ENCODE measurements at places on chromosomes 6 and 20.

DNA sequence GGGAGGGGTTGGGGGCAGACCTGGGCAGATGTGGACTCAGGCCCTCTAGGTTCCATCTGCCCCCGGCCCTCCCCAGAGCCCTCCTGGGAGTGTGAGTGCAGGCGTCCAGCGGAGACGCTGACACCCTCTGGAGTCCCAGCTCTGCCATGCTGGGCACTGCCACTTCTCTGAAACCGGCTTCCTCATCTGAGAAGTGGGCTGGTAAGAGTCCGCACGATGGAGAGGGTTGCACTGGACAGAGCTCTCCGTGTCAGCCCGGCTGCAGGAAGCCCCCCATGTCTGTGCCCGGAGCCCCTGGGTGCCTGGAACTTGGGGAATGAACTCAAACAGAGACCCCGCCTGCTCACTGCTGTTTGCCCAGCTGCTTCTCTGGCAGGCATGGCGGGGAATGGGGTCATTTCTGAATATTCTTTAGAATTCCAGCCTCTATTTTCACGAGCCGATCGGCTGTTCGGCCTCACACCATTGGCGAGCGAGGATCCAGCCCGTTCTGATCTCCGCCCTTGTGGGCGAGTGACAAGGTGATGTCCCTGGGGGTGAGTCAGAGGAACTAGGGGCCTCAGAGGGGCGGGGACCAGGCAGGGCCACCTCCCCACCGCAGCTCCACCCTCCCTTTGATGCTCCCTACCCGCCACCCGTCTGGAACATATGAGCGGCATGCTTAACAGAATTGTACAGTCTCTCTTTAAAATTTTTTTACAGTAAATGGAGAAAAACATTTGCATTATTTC is 47.8 kb upstream of the GATA5 start:
- DNase-seq: no peak

GRCh38 chr6:165181951-165182414 is 127.4 kb downstream of the C6orf118 start:
- peak; percentile 2 for DNase-seq

DNA sequence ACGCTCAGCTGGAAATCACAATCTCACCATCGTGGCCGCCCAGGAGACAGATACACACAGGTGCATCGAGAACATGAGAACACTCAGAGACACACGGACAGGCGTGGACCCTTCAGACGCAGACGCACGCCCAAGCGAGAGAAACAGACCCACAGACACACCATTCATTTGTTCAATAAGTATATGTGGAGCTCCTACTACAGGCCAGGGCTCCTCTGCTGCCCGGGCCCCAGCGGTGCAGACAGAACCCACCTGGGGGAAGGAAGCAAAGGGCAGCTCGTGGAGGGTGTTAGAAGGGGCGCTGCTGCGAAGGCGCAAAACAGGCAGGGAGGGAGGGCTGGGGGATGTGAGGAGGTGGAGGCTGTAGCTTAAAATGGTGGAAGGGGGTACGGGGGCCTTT is 39.2 kb downstream of the SRC start:
- DNase-seq: no peak

- DNase-seq: no peak
These were observed 507.5 kb upstream of the SULF2 start for GRCh38 chr20:48292806-48293205.

DNA sequence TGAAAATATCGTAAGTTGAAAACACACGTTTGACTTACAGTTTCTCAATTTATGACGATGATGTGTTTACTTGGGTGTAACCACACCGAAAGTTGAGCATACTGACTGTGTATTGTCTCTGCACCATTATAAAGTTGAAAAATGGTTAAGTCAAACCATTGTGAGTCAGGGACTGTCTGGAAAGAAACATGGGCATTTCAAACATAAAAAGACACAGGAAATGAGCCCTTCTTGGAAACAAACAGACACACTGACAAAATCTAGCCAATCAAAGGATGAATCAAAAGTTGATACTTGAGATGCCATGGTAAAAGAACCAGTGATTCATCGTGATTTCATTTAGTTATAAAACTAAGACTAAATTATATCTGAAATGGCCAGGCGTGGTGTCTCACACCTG is 5.3 kb downstream of the POPDC3 start:
- peak; percentile 44 for DNase-seq

- no peak for DNase-seq
These were observed 229.9 kb downstream of the ADGRG6 start for GRCh38 chr6:142531727-142532126.

DNA sequence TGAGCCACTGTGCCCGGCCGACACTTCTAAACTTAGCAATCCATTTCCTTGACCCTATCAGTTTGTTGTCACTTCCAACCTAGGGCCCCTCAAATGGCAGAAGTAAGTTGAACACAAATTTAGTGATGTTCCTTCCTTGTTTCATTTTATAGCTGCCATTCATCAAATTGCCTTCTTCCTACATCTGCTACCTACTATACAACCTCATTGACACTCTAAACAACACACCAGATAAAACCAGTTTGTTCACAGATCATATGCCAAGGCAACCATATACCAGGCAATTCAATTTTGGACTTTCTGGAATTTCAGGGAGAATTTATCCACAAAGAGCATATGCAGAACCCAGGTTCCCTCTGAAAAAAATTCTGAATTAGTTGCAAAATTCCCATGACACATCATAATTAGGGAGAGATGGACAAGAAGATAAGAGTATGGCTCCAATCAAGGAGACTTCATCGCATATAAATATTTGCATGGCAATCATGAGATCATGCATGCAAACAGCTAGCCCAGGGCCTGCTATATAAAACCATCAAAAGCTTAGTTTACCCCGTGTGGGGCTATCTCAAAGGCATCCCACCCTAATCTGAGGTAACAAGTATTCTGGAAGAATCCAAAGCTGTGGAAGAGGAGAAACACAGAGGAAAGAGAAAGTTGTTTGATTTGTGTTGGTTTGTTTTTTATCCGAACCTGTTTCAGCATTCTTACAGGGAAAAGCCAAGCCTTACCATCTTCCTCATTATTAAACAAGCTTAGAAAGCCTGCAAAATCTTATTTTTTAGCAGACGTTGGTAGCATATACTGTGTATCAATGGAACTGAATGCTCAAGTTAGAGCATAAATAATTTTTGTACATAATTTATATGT is 132.8 kb upstream of the TNFAIP3 start:
- no peak for DNase-seq

DNA sequence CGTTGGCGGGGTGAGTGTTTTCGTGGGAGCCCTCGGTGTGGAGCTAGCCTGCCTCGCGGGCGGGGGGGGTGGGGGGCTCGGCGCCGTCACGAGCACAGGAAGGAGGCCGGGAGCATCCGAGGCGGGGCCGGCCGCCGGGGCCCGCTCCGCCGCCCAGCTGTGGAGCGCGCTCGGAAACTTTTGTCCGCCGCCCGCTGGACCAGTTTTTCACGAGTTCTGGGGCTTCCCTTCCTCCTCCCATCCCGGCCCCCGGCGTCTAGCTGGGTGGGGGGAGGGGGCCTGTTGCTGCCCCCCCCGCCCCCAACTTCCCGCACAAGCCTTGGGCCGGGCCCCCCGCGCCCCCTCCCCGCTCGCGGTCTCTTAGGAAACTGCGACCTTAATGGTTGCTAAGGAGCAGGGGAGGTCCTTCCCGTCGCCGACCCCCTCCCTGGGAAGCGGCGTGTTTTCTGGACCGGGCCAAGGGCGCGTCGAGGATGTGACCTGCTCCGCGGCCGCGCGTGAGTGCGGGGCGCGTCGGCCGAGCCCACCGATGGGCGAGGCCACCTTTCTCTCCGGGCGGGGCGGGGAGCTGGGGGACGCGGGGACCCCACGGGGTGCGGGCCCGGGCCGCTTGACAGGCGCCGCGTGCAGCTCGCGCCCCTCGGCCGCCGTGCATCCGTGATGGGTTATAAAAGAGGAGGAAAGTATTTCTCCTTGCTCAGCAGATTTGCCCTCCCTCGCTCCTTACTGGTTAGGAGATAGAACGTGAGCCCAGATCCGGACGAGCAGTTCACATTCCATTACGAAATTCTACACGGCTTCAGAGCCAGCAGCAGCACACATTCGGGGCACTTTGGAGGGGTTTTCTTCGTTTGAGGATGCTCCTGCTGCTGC is 1.4 kb downstream of the RREB1 start:
- DNase-seq: no peak

GRCh38 chr6:154459513-154459912 is 51.0 kb downstream of the CNKSR3 start:
- no peak for DNase-seq

DNA sequence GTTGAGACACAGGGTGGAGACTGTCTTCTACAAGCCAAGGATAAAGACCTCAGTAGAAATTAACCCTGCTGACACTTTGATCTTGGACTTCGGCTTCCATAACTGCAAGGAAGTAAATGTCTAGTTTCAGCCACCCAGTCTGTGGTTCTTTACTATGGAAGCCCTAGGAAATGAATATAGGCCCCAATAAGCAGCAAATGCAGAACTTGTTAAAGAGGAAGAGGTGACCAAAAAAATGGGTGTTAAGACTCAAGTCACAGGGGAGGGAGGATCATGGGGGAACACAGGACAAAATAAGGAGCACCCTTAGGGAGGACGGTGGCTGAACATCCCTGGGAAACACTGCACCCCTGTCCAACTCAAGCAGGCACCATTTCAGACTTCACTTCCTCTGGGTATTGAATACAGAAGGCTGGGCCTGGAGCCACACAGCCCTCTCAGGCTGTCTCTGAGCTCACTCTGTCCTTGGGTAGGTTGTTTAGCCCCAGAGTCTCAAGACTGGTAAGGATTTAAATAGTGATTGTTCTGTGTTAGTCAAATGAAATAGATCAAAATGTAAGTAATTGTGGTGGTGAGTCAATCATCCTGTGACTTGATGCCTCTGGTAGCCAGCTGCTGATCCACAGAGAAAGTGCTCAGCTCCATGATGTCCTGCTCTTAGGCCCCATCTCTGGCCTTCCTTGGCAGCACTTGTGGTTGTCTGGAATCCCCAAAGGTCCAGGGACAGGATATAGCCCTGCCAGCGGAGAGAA is 30.5 kb upstream of the SIRPD start:
- no peak for DNase-seq

DNA sequence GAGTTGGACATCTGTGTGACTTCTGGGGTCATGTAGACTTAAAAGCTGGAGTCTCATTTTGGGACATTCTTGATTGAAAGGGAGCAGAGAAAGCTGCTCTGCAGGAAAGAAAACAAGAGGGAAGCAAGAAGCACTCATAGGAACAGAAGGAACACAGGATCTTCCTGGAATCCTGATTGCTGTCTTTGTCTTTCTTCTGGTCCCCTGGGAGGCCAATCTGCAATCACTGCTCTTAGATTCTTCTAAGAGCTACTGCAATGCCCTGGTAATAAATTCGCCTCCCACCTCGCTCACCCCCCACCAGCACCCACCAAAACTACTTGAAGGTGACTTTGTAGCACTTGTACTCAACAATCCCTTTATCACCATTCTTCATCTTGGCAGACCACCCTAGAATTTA is 51.8 kb downstream of the SLC35B3 start:
- DNase-seq: no peak

Measured in BJ (cell line).